ENCODE measurements at places on chromosomes 5 and 9. TPM values are rescaled to one million over a fixed set of nuclear protein-coding genes. Genes with fewer than 3 reads are reported as not detected.

The NPR3 gene
- 0.10 TPM for total RNA-seq

The EFNA5 gene
- total RNA-seq: 8.6 TPM

The GPR151 gene
- not detected for total RNA-seq

The TEK gene
- total RNA-seq: 0.68 TPM

The UBE2QL1 gene
- total RNA-seq: 0.64 TPM

The SMIM33 gene
- not detected for total RNA-seq

The HRH2 gene
- total RNA-seq: 0.18 TPM

The PLCXD3 gene
- total RNA-seq: 0.02 TPM

The ABCA1 gene
- total RNA-seq: 11.6 TPM

The SHROOM1 gene
- 9.0 TPM for total RNA-seq

The CDKN2B-AS1 gene
- not detected for total RNA-seq

The KCNN2 gene
- total RNA-seq: 0.31 TPM

The CSF2 gene
- 0.37 TPM for total RNA-seq

The OR1B1 gene
- not detected for total RNA-seq

The BAAT gene
- not detected for total RNA-seq

All from H4 (cell line).